ENCODE measurements at places on chromosomes 3 and 15. TPM values are rescaled to one million over a fixed set of nuclear protein-coding genes. Genes with fewer than 3 reads are reported as not detected.

- no peak for DNase-seq
Measured at GRCh38 chr15:77608774-77609173, 23.9 kb downstream of the LINGO1 start.

GRCh38 chr3:61541694-61542093 is 19.7 kb upstream of the PTPRG start:
- no peak for DNase-seq

DNA sequence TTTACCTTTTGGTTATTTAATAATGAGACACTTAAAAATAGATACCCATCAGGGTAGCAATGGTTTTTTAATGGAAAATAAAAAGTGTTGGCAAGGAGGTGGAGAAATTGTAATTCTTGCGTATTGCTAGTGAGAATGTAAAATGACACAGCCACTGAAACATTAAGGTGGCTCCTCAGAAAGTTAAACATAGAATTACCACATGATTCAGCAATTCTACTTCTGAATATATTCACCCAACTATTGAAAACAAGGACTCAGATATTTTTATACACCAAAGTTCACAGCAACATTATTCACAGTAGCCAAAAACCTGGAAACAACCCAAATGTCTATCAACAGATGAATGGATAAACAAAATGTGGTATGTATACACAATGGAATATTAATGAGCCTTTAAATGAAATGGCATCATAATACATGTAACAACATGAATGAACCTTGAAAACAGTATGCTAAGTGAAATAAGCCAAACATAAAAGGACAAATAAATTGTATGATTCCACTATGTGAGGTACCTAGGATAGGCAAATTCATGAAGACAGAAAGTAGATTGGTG is 163.5 kb downstream of the IMPG2 start:
- no peak for DNase-seq

The FAM240A gene
- polyA plus RNA-seq: 0.09 TPM

The SERINC4 gene
- not detected for polyA plus RNA-seq

GRCh38 chr3:15500107-15500724 is 21.3 kb downstream of the COLQ start:
- no peak for DNase-seq

GRCh38 chr3:100396967-100397366 is 3.9 kb downstream of the TOMM70 start:
- no peak for DNase-seq

GRCh38 chr3:42127226-42127625 is 36.1 kb downstream of the TRAK1 start:
- DNase-seq: no peak

DNA sequence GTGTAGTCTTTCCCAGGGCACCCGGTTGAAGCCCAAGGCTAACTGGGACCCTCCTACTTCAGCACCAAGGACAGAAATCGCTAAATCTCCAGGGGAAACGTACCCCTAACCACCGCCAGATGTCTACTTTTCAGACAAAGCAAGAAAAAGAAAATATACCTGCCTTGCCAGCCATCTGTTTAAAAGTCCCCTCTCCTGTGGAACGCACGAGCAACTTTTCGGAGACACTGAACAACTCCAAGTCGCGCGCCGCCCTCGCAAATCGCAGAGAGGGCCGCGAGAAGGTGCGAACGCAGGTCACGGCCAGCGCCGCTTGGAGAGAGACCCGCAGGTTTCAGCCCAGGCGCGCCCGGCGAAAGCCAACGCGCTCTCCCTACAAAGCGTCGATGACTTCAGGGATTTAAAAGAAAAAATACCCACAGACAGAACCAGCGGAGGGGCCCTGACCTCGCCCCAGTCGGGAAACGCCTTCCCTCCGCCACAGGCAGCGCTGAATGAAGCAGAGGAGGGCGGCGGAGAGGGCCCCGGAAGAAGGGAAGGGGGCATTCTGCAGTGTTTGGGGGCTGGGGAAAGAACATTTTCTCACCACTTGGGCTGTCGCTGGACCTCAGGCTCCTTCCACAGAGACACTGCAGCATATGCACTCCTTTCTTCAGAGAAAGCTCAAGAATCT is 213.1 kb downstream of the FGF12 start:
- DNase-seq: peak; percentile 64
